ENCODE measurements at places on chromosomes 2 and 18.
A peak's percentile ranks its signal among the peaks of the same experiment; 100 is the strongest.

DNA sequence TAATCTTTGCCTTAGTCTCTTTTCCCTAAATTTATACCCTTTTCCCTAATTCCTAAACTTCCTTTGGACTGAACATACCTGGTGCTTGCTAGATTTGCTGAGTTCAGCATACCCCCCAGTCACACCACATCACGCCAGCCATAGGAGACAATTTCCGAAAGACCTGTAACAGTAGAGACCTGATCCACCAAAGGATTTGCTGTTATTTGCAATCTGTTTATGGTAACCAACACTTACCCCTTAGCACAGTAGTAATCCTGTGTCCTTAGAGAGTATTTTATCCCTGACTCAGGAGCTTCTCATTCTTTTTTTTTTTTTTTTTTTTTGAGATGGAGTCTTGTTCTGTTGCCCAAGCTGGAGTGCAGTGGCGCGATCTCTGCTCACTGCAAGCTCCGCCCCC, 8.6 kb downstream of the PSMG2 start:
- no peak for DNase-seq

DNA sequence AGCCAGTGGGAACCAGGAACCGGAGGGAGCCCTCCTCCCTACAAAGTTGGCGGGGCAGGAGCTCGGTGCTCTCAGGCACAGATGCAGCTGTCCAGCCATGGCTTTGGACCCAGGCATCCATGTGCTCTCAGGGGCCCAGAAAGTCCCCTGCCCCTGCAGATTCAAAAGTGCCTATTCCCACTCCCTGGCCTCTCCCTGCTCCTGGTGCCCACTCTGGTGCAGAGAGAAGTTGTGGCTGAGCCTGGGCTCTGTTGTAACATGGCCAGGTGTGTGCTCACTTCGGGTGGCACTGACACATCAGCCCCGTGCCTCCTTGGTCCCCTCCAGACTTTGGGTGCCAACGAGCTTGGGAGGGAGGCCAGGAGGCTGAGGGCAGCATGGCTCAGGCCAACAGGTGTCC, 315.8 kb upstream of the KYNU start:
- no peak for DNase-seq

- no peak for DNase-seq
These were observed 741.3 kb upstream of the RAB6C start for GRCh38 chr2:129237966-129238725.

DNA sequence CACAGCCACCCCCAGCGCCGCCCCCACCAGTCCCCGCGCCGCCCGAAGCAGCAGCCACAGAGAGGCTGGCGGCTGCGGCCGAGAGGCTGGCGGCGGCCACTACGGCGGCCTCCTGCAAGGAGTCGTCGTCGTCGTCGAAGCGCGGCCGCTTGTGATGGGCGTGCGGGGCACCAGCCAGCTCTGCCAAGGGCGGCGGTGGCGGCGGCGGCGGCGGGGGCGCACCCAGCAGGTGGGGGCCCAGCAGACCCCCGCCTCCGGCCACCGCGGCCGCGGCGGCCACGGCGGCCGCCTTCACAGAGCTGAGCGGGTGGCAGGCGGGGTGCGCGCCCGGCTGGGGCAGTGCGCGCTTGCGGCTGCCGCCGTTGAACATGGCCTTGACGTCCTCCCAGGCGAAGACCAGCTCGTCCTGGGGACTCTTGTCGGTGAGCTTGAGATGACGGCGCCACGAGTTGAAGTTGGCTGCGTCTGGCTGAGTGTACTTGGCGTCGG, 3.3 kb downstream of the SKOR2 start:
- no peak for DNase-seq

GRCh38 chr2:235666213-235666781, 172.5 kb downstream of the AGAP1 start:
- no peak for DNase-seq

DNA sequence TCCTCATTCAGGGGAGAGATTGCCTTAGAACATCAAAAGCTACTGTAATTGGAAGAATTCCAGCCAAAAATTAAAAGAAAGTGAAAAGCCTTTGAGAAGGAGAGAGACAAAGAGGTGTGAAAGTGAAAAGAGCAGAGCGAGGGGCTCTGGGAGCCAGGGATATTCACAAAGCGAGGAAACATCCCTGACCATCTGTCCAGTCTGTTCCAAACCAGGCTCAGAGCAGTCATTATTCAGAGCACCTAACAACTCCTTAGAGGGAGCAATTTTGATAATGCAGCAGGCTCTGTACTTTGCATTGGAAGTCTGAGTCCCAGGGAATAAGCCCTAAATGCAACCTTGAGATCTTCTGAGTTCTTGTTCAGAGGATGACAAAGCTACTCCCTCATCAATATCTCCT, 119.1 kb upstream of the LYPD1 start:
- no peak for DNase-seq

DNA sequence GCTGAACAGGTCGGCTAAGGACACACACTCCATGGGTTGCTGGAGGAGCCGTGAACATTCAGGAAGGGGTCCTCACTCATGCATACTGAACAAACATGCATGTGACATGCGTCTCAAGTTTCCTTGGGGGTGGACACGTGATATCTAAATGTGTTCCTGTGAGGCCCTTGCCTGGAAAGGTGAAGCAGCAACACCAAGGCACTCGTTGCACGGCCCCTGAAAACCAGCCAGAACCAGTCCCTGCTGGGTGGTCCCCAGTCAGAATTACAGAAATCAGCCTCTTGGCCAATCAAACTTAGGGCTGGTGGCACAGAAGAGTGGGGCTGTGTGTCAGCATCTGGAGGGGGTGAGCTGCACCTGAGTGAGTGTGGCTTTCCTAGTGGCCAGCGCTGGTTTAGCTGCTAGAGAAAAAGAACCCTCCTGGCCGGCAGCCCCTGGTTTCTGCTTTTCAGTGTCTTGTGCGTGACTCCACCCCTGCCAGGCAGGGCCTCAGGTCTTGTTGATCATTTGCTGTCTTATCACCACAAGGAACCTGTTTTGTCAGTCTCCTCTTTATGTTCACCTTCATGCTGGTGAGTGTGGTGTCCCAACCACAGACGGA, 3.2 kb upstream of the AQP12B start:
- no peak for DNase-seq

DNA sequence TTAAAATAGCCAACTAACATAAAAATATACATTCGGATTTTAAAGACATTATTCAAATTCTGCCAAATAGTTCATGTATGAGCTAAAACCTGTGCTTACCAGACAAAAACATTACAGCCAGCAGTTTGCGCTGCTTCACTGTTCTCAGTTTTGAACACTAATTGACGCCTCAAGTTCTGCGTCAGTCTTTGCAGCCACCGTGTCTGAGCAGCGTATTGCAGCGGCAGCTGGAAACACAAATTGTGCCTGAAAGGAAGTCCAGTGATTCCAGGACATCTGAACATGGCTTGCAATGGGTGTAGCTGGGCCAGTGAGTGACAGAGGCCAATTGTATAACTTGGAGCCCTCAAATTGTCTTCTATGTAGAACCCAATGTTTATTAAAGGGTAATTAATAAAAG, 267.6 kb downstream of the TFCP2L1 start:
- no peak for DNase-seq

GRCh38 chr2:182259629-182260150, 167.1 kb downstream of the PDE1A start:
- no peak for DNase-seq

DNA sequence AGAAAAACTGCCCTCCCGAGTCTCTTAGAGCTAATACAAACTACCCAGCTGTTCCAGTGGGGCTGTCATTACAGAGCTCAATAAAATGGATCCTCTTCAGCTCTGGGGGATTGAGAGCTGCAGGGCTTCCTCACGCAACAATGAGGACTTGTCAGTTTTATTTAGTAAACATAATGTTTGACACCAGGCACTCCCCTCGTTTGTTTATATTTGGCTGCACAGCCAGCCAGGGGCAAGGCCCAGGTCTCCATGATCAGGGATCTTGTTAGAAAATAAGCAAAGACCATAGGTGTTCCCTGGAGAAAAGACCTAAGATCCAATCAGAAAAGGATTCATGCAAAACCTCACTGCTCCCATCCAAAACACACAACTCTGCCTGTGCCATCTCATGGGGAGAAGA, 158.2 kb downstream of the C1D start:
- DNase-seq: no peak

- DNase-seq: peak; percentile 67
These were observed 16.6 kb downstream of the SP110 start for GRCh38 chr2:230203110-230203676.

DNA sequence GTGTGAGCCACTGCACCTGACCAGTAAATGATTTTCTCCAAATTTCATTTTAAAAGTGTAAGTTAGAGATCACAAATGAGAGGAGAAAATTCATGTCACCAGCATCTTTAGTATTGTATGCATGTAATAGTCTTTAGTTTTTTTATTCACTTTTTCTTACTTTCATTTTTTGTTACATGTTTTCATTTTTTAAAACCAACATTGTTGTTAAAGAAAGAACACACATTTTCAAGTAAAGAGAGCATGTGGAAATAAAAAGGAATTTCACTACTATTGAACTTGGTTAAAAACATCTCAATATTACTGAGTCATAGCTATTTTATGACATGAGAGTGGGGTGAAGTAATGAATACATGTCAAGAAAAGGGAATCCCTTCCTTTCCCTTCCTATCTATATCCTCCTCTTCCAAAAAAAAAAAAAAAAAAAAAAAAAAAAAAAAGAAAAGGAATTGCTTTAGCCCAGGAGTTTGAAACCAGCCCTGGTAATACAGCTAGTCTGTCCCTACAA, 29.1 kb upstream of the PMAIP1 start:
- DNase-seq: no peak

DNA sequence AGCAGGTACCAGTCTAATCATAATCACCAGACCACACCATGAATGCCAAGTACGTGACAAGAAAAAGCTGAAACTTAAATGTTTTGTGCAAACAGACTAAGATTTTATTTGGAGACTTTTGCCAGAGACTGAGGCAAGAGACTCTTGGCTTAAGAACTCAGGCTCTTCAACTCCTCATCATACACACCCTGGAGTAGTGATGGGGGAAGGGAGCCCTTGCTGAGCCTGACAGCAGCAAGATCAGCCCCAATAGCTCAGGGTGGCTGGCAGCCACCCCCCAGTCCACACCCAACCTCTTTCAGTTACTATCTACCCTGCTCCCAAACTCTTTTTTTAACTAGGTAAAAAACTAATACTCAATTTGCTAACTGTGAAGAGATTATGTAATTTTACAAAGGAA, 114.8 kb downstream of the CCBE1 start:
- DNase-seq: no peak

DNA sequence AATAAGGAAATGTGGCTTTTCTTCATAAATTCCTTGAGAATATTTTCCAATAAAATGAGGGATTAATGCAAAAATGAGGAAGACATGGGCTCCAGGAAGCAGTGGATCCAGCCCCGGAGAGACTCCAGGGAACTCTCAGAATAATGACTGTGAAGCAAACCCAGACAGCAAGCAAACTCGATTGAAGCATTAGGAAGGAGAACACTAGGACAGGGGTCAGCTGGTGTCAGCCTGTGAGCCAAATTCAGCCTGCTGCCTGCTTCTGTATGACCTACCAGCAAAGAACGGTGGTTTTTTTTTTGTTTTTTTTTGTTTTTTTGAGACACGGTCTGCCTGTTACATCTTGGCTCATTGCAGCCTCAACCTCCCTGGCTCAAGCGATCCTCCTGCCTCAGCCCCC, 274.3 kb upstream of the FBXO11 start:
- no peak for DNase-seq

DNA sequence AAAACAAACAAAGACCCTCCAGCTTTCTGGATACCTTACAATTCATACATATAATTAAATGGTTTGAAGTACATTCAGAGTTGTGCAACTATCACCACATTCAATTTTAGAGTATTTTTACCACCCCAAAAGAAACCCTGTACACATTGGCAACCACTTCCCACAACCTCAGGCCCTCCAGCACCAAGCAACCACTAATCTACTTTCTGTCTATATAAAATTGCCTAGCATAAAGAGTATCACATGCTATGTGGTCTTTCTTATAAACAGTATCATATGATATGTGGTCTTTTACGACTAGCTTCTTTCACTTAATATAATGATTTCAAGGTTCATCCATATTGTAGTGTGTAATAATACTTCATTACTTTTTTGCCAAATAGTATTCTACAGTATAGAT, 7.3 kb downstream of the IER3IP1 start:
- no peak for DNase-seq

Data from activated B cell treated with CpG ODN at 0.5 μM for 24 hours (primary cell).